Non-pigmented ciliary epithelial cell (primary cell): ENCODE measurements at places on chromosomes 2 and 18.

- peak; percentile 95 for DNase-seq
Measured at GRCh38 chr2:207311316-207312005, 145.7 kb upstream of the KLF7 start.

- DNase-seq, result no peak
Measured at GRCh38 chr2:54088191-54088634, 27.2 kb upstream of the ACYP2 start.

- DNase-seq, result peak; percentile 8
Measured at GRCh38 chr2:217650716-217651360, 352.0 kb downstream of the TNS1 start.

- no peak for DNase-seq
Measured at GRCh38 chr2:165535471-165535870, 66.0 kb downstream of the CSRNP3 start.

GRCh38 chr2:219183151-219183772, 5.2 kb downstream of the RETREG2 start:
- no peak for DNase-seq

DNA sequence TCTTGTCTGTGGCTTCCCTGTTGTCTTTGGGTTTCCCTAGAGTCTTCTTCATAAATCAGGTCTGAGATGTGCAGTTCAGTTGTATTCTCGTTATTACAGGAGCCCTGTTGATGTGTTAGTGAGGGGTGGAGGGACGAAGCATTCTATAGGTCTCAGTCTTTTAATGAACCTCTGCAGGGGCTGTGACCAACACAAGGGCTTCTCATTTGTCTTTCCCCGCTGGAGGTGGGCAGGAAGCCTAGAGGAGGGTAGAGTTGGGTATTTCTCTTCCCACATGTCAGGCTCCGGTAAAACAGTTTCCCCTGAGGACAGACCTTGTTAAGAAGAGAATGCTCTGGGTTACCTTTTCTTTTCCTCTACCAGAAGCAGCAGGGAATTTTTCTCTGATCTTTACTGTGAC, 31.2 kb downstream of the PROC start:
- DNase-seq, result no peak

DNA sequence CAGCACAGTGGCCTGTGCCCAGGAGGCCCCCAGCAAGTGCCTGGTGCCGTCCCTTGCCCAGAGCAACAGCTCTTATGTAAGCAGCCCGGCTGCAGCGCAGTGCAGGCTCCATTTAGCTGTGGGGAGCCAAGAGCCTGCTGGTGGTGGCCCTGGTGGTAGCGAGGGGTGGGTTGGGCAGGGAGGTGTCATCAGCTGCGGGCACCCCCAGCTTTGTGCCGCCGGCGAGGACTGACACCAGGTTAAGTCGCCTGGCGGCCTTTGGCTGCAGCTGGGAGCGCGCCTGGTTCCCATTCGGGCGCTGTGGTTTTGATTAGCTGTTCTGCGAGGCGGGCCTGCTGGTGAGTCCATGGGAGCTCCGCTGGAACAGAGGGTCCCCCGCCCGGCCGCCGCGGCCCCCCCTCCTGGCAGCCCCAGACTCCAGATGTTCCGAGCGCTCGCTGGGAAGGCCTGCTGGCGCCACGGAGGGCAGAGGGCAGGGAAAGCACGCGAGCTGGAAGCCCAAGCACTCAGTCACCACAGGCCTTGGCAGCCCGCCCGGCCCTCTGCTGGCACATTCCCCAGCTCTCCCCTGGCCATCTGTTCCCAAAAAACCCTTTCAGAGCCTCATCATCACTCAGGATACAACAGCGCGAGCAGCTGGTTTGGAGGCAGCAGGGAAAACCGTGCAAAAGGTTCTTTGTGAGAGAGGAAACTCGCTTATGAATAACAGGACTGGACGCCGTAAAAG, 18.4 kb downstream of the ATOH8 start:
- DNase-seq, result peak; percentile 97

- no peak for DNase-seq
Measured at GRCh38 chr2:55511508-55512124, 7.9 kb upstream of the CFAP36 start.

DNA sequence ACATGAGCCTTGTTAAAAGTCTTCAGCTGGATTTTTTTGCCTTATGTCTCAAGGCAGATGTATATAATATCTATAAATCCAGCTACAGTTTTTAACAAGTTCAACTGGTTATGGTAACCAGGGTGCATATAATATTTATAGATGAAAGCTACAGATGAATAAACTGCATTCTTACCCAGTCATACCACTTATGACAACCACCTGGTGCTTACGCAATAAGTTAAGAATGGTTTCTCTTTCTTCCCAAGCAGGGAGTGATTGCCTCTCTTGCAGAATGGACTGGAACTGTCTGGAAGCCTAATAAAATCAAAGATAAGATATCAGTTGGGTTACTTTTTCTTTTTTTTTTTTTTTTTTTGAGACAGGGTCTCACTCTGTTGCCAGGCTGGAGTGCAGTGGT, 19.6 kb downstream of the DHX57 start:
- DNase-seq, result no peak
